ENCODE measurements at places on chromosomes 11 and 22.
A peak's percentile ranks its signal among the peaks of the same experiment; 100 is the strongest.

- no peak for DNase-seq
Observed at GRCh38 chr11:59783632-59784090, 26.9 kb downstream of the MRPL16 start.

DNA sequence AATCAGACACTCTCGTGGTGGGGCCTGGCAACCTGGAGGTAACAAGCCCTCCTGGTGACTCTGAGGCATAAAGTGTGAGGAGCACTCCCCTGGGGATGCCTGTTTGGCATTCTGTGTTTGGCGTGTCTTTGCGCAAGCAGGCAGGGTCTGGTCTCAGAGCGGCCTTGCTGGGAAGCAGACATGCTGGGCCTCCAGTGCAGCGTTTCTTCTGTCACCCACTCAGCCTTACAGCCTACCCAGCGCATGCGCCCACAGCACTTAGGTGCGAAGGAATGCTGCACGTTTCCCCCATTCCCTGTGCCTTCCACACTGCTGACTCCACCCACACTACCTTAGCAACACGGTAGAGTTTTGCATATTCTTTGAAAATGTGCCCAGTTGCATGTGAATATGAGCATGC lies 7.4 kb upstream of the CXCR5 start:
- DNase-seq, result no peak

DNA sequence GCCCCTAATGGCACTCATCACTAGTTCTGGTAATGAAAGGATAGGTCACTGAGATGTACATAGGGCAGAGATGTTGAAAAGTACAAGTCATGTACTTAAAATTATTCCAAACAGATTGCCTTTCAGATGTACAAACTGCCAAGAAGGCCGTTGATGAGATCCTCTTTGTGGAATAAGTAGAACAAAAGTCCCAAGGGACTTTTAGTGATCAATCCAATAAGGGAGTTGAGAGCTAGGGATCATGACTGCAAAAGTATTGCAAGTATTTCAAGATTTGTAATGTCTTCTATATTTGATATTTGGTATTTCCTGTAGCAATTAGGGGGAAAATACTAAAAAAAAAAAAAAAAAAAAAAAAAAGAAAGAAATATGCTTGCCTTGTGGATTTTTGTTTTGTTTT lies 82.2 kb downstream of the ATG16L2 start:
- no peak for DNase-seq

GRCh38 chr11:102990145-102990544 lies 34.6 kb upstream of the MMP13 start:
- DNase-seq, result no peak

DNA sequence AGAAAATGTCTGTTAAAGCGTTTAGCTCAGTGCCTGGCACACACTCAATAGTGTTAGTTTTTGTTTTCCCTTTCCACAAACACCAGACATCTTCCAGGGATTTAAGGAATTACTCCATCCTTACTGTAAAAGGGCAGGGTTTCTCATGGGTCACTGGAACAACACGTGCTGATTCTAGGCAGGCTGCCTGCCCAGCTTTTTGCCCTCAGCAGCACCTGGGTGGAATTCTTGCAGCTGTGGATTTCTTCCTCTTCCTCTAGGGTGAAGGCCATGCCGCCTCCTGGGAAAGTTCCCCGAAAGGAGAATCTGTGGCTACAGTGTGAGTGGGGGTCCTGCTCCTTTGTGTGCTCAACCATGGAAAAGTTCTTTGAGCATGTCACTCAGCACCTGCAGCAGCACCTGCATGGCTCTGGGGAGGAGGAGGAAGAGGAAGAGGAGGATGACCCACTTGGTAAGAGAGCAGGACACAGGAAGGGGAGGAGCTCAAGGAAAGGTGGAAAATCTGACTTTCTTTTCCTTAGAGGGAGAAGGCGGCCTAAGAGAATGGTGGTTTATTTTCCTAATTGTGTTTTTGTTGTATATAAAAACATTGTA lies 5.4 kb downstream of the HINFP start:
- peak; percentile 30 for DNase-seq

GRCh38 chr11:37199082-37199481 lies 601.0 kb upstream of the RAG2 start:
- no peak for DNase-seq

- no peak for DNase-seq
Observed at GRCh38 chr22:45999379-45999971, 22.5 kb upstream of the WNT7B start.

- no peak for DNase-seq
Observed at GRCh38 chr22:46589141-46589748, 30.9 kb upstream of the GRAMD4 start.

- no peak for DNase-seq
Observed at GRCh38 chr22:22968366-22968765, 80.8 kb downstream of the IGLL5 start.

DNA sequence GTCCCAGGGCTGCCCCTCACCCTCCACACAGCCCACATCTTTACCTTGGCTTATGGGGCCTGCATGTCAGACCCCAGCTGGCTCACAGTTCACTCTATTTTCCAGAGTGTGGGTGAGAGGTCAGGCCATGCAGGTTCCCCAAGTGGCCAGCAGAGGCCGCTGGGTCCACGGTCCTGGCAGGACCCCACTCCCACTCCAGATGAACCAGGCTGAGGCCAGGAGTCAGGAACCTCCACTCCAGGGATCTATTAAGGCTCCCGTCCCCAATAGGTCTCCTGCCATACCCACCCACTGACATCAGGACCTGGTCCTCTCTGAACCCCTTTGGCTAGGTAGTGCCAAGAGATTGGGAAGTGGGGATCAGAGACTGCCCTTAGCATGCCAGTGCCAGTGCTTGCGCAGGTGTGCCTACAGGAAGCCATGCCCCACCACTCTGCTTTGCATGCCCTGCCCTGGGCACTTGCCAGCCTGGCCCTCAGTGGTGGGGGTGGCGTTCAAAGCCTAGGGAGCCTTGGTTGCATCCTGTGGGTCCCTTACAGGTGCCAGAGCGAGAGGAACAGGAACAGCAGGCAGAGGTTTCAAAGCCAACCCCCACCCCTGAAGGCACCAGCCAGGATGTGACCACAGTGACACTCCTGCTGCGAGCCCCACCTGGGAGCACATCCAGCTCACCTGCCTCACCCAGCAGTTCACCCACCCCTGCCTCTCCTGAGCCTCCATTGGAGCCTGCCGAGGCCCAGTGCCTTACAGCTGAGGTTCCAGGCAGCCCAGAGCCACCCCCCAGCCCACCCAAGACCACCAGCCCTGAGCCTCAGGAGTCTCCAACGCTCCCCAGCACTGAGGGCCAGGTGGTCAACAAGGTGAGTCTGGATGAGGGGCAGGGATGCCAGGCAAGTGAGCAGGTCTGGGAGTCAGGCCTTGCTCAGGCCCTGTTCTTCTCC lies 8.3 kb downstream of the SMTN start:
- DNase-seq, result peak; percentile 27

- no peak for DNase-seq
Observed at GRCh38 chr11:117632306-117632705, 164.7 kb downstream of the DSCAML1 start.

Measured in kidney tubule cell (primary cell).